ENCODE measurements at places on chromosomes 12 and 14. TPM values are rescaled to one million over a fixed set of nuclear protein-coding genes. Genes with fewer than 3 reads are reported as not detected.

The CDKL1 gene
- 1.1 TPM for total RNA-seq

The AKAP5 gene
- total RNA-seq, result 0.12 TPM

The SLC5A8 gene
- total RNA-seq, result not detected

The CLEC14A gene
- total RNA-seq, result 11.6 TPM

The PCED1B gene
- total RNA-seq, result 1.4 TPM

The RPS6KA5 gene
- total RNA-seq, result 0.31 TPM

The CLEC1A gene
- 0.62 TPM for total RNA-seq

The FOXA1 gene
- total RNA-seq, result 29.8 TPM

DNA sequence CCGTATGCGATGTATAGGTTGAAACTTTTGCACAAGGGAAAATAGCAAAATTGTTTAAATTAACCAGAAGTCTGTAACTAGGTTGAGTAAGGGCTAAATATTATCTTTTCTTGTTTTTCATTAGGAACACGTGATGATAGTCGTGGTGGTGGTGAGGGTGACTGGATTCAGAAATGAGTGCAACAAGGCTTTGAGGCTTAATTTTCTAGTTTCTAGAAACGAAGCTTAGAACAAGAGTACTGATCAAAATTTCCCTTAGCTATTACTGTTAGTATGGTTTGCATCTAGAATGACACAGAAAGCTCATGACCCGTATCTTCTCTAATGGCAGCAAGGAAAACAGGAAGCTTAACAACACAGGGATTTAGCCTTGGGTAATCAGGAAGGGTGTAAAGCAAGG is 7.0 kb downstream of the SLIRP start:
- DNase-seq, result no peak

DNA sequence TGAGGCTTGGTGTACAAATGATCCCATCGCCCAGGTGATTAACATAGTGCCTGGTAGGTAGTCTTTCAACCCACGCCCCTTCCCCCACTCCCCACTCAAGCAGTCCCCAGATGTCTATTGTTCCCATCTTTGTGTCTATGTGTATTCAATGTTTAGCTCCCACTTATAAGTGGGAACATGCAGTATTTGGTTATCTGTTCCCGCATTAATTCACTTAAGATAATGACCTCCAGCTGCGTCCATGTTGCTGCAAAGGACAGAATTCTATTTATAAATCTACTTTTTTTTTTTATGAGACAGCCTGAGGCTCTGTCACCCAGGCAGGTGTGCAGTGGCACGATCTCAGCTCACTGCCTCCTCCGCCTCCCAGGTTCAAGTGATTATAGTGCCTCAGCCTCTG is 15.7 kb downstream of the SPX start:
- DNase-seq, result no peak

DNA sequence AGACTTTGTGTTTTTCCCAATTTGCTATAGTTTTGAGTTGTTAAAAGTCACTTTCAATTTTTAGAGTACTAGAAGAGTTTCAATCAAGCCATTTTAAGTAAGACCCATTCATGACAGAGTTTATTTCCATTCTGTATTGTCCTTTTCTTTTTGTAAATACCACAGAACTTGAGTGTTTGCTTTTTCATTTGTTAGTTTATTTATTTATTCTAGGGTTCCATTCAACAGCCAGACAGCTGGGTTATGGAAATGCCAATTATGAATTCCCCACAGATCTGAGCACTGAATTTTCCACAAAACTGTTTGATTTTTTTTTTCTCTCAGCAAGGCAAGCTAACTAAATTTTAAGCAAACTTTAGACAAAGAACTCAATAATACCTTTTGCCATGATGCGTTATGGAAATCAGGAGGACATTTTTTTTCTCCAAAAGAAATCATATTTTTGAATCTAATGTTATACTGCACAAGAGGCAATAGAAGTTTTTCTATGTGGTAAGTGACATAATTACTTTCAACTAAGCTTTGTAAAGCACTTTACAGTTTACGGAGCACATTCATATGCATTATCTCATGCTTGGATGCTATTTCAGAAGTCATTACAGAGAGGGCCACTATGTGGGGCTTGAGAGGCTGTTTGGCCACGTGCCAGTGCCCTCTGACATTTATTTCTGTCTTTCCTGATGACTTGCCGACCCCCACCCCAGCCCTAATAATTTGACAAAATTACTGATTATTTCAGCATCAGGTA is 181.5 kb downstream of the VRK1 start:
- no peak for DNase-seq

- no peak for DNase-seq
Measured at GRCh38 chr14:89702073-89702875, 252.3 kb downstream of the EFCAB11 start.

DNA sequence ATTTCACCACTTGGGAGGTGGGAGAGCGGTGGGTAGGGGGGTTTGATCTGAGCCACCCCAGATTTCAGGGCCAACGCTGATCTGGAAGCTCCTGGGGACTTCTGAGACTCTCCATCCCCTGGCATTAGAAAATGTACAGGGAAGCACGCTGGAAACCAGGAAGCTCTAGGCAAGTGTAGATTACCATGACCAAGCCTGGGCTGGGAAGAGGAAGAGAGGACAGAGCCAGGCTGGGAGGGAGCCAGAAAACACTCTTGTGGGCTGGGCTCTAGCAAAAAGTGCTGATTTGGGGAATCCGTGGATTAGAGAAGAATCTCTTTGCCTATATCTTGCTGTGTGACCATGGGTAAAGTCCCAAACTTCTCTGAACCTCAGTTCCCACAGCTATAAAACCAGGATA is 236.7 kb downstream of the BCL11B start:
- no peak for DNase-seq

GRCh38 chr14:89027097-89027740 is 202.8 kb downstream of the TTC8 start:
- peak; percentile 57 for DNase-seq

DNA sequence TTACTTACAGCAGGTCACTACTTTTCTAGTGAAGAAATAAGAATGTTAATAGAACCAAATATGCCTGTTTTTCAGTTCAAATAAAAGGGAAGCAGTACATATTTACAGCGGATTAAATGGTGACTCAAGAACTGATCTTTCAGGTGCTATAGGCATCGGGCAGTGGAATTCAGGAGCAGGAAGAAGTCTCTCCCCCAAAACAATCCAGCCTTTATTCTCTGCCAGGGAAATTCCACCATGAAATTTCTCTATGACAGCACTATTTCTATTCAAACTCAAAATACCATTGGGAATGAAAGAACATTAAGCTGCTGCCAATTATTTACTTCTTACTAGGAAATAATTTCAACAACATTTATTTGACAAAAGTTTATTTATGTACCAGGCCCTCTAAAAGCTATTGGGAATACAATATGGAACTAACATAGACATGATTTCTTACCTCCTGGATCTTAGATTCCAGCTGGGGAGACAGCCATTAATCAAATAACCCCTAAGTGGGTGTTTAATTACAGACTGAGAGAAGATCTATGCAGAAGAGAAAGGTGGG is 60.3 kb upstream of the KRR1 start:
- no peak for DNase-seq

GRCh38 chr12:2503762-2504161 is 291.0 kb upstream of the FKBP4 start:
- no peak for DNase-seq

DNA sequence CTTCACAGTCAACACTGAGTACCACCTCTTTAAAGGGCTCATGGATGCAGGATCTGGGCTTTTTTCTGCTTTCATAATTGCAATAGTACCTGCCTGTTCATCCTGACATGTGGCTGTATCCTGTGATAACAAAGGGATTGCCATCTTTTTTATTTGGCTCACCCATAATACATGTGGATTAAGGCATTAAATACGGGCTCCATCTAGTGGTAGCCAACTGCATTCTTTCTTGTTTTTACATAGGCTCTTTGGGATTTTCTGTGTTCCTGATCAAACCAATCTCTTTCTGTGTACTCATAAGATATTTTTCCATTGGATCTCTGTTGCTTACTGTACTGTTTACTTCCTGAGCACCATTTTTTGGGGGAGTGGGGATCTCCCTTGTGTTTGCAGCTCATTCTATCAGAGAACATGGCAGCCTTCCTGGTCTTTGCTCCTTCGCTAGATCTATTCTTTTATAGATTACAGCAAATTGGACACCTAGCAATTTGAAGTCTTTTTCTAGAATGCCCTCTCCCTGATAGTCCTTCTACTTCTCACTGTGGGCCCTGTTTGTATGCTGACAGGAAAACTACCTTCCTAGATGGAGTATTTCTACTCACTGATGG is 723.4 kb upstream of the MDGA2 start:
- no peak for DNase-seq

DNA sequence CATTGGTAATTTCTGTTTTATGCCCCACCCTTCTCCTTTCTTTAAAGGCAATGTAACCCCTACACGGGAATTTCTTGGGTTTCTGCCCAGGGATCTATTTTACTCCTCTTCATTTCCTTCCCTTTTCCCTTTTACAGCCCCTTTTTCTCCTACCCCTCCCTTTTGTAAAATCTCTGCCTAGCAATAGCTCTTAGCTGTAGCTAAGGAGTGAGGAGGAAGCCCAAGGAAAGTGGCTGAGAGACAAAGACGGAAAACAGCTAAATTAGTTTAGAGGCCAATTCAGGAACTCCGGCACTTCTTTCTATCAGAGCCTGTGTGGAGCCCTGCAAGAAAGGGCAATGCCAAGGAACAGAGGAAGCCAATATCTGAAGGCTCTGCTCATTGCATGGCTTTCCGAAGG is 40.3 kb downstream of the SOCS2 start:
- no peak for DNase-seq

GRCh38 chr12:33514893-33515292 is 75.3 kb upstream of the SYT10 start:
- no peak for DNase-seq

DNA sequence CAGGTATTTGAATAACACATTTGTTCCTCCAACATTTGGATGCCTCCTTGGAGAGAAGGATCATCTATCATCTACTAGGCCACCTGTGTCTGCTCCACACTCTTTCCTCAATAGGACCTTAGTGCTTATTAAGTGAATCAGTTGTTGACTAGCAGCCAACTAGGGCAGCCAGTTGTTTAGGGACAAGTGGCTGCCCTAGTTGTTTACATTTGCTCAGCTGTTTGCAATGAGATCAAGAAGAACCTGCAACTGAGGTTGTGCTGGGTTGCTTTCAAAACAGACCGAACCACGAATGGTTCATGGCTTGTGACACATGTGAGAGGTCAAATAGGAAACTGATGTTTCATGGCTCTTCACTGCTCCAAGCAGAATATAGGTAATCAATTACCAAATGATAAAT is 53.8 kb downstream of the TMCC3 start:
- DNase-seq, result peak; percentile 60

DNA sequence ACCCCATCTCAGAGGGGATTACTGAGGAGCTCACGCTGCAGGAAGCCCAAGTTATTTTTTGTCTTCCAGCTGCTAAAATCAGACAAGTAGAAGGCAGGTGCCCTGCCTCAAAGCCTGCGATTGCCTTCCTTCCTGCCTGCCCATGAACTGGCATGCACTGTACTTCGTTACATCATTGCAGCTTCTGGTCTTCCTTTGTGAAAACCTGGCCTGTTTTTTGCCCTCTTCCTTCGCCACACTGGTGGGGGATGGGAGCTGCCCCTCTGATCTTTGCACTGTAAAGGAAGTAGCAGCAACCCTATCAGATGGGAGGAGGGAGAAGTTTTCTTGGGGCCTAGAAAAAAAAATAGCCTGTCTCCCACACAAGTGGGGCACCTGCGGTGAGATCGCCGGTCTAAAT is 1098.7 kb downstream of the BCL11B start:
- DNase-seq, result no peak

DNA sequence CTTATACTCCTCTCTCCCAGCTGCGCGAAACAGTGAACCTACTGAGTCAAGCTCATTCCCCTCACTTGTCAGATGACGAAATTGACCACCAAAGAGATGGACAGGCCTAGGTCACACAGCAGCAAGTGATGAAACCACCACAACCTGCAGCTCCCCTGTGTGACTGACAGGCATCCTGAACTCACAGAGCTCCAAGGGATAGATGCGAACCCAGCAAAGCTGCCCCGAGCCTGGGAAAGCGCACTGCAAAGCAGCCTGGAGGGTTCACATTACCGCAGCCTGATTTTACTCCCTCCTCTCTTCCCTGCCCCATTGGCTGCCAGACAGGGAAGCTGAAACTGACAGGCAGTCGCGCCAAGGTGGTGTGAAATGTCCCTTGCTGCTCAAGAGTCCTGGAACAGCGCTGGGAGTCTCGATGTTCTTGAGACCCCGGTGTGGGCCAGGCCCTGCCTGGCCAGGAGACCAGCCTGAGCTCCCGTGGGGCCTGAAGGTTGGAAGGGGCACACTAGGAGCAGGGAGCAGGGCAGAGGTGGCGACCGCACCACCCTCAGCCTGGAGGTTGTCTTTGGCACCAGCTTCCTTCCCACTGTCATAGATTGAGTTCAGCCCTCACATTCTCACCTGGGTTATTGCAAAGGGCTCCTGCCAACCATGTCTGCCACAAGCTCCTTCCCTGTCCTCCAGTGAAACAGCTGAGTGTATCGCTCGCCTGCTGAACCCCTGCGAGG is 36.3 kb downstream of the SNRNP35 start:
- DNase-seq, result no peak

- no peak for DNase-seq
Measured at GRCh38 chr12:32551058-32551457, 128.0 kb upstream of the DNM1L start.

DNA sequence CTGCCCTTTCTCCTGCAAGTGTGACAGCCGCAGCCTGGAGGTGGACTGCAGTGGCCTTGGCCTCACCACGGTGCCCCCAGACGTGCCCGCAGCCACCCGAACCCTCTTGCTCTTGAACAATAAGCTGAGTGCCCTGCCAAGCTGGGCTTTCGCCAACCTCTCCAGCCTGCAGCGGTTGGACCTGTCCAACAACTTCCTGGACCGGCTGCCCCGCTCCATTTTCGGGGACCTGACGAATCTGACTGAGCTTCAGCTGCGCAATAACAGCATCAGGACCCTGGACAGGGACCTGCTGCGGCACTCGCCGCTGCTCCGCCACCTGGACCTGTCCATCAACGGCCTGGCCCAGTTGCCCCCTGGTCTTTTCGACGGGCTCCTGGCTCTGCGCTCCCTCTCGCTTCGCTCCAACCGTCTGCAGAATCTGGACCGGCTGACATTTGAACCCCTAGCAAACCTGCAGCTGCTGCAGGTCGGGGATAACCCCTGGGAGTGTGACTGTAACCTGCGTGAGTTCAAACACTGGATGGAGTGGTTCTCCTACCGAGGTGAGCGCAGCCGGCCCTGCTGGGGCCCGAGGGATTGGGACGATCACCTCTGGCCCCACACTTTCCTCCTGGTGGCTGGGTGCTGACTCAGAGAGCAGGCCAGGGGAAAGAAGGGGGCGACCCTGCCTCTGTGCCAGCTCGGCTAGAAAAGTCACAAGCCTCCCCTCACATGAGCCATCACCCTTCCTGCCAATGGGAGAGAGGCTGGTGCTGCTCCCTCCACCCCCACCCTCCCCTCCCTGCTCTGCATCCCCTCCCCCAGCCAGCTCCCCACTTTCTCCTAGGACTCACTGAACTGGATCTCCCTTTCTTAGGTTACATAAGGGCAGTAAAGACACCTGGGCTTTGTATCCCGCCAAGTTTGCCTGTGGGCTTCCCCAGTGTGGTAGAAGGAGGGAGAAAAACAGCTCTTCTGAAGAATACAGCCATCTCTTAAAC is 10.9 kb downstream of the LRTM2 start:
- DNase-seq, result peak; percentile 61

- no peak for DNase-seq
Measured at GRCh38 chr14:22426711-22427110, 162.3 kb downstream of the DAD1 start.
